ENCODE measurements at places on chromosomes 12 and 14.

GRCh38 chr14:50798048-50798421 lies 32.9 kb downstream of the NIN start:
- no peak for DNase-seq

DNA sequence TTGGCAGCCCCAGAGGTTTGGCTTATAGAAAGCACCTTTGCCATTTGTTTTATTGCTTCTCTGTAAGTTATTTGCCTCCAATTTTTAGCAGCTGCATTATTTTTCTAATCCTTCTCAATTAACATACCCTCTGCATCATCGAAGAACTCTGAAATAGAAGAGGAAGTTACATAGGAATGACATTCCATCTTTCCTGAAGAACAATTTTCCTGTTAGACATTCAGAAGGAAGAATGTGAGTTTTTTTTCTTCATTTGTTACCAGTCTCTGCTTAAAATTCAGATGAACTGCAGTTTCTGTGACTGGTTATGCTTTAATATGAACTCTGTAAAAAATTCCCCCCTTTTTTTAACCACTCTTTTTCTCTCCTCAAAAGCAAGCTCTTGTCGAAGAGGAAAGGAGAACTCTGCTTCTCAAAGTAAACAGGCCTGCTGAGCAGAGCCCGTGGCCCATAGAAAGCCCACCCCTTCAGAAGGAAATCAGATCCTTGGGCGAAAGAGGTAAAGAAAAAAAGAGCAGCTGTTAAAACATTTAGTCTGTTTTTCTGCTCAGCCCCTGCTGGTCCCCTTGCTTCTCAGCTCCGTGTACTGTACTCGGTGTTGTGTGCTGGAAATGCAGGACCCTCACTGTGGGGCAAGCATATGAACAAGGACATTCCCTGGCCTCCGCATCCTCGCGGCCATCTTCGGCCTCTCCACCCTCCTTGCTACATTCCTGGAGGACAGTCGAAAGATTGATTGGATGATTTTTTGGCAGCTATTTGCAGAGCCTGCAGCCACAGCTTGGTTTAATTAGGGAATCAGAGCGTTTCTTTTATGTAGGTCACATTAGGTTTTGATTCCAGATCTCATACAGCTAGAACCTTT lies 164.4 kb upstream of the LRIG3 start:
- no peak for DNase-seq

GRCh38 chr14:95174184-95174792 lies 17.0 kb upstream of the DICER1 start:
- no peak for DNase-seq

DNA sequence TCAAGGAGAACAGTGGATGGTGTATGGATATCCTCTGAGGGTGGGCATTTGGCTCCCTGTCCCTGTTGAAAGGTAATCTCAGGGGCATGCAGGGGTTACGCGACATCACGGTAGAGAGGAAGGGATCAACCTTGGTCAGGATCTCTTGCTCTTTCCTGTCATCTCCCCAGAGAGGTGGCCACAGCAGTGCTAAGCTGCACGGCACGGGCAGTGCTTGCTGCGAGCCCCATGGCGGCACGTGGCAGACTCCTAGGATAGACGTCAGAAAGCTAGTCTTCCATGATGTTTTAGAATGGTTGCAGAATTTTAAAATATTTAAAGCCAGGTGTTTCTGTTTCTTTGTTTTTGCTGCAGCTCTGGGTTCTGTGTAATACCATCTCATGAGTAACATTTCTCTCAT lies 41.0 kb downstream of the DYNC1H1 start:
- no peak for DNase-seq

GRCh38 chr12:47141459-47141858 lies 61.7 kb upstream of the AMIGO2 start:
- DNase-seq: no peak

DNA sequence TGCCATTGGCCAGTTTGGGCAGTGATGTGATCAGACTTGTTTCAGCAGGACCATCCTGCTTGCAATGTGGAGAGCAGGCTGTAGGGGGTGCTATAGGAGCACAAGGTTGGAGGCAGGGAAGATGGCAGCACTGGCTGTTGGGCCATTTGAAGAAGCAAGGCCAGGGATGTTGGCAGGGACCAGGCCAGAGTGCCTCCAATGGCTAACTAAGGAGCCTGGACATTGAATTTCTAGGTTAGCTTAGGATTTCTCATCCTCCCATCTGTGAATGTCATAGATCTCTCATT lies 23.5 kb downstream of the FGF23 start:
- no peak for DNase-seq

DNA sequence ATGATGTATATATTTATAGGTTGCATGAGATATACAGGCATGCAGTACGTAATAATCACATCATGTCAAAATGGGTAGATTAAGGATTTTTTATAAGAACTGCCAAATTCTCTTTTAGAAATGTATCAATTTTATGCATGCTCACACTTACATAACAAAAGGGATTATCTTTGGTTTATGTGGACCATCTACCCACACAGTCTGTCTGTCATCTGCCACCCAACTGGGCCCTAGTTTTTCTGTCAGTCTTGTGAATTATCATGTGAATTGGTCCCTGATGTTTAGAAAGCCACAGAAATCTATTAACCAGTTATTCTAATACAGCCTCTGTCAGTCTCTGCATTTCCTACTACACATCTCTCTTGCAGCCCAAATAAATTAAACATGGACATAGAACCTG lies 133.4 kb downstream of the ACSS3 start:
- DNase-seq: no peak

GRCh38 chr14:60092526-60092920 lies 800 bp downstream of the PCNX4 start:
- no peak for DNase-seq

GRCh38 chr12:129997239-129997638 lies 93.4 kb upstream of the TMEM132D start:
- DNase-seq: peak; percentile 29

- no peak for DNase-seq
Observed at GRCh38 chr14:53526200-53526599, 373.1 kb upstream of the DDHD1 start.

DNA sequence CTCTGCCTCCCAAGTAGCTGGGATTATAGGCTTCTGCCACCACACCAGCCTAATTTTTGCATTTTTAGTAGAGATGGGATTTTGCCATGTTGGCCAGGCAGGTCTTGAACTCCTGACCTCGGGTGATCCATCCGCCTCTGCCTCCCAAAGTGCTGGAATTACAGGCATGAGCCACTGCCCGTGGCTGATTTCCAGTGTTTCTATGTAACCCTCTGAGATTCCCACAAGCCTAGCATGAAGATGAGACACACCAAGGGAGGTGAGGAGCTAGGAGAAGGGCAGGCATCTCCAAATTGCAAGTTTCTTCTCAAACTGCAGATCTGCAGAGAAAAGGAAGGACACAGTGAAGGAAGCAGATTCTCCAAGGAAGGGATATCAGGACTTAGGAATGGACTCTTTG lies 125.0 kb downstream of the CACNA1C start:
- no peak for DNase-seq

DNA sequence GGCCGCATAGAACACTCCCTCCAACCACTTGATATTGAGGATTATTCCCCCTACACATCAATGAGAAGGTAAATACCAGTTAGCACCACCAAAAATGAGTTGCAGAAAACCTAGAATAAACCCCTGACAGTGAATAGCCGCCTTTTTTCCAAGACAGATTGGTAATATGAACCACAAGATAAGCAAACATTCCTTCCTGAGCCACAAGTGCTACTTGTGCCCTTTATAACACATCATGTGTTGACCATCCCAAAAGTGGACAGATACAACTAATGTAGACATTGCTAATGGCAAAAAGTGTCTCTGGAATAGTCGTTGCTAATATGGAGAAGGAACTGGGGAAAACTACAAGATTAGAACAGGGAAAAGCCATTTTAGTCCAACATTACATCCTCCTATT lies 17.2 kb downstream of the NOXRED1 start:
- DNase-seq: no peak

- DNase-seq: no peak
Observed at GRCh38 chr14:40218282-40218941, 786.2 kb upstream of the FBXO33 start.

DNA sequence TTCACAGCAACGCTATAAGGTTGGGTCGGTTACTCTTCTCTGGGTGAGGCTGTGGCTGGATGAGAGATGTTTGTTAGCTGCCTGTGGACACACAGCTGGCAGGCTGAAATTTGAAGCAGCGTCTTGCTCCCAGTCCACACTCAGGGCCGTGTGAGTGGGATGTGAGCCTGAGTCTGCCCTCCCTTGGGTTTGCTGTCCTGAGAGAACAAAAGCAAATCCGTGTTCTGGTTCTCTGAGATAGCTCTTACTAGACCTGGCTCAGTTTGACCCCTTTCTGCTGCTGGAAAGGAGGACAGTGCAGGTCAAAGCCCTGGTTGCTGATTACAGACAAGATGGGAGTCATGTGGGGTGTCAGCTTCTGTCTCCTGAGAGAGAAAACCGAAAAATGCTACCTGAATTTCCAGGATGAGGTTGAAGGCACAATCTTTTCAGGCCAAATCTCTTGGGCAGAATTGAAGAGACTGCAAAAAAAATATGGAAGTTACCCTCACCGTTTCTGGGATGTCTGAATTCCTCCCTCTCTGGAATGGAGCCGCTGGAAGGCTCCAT lies 270.8 kb downstream of the ZFP36L1 start:
- DNase-seq: peak; percentile 81

GRCh38 chr14:103597623-103598377 lies 31.2 kb upstream of the KLC1 start:
- DNase-seq: no peak

GRCh38 chr12:121626087-121626852 lies at the start of gene ORAI1:
TSS of gene ORAI1 (plus strand) at chr12:121626530.
- DNase-seq: no peak

DNA sequence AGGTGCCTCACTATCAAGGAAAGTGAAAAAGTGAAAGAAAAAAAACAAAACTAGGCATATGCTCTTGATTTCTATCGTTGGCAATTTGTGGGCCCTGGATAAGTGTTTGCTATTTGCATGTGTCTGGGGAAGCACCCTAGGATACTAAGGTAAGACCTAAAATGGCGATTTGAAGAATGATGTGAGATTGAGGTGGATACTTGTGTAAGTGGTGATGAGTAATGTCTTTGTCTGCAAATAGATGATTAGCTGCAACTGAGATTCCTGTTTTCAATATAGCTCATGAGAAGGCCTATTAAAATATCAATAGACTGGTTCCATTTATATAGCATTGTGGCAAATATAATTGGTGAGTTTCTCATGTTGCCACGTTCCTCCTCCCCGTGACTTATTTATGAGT lies 261.7 kb downstream of the NEDD1 start:
- DNase-seq: no peak

- DNase-seq: no peak
Observed at GRCh38 chr14:23382731-23383440, 6.0 kb downstream of the CMTM5 start.

GRCh38 chr12:28872654-28873268 lies 276.3 kb upstream of the FAR2 start:
- DNase-seq: no peak

DNA sequence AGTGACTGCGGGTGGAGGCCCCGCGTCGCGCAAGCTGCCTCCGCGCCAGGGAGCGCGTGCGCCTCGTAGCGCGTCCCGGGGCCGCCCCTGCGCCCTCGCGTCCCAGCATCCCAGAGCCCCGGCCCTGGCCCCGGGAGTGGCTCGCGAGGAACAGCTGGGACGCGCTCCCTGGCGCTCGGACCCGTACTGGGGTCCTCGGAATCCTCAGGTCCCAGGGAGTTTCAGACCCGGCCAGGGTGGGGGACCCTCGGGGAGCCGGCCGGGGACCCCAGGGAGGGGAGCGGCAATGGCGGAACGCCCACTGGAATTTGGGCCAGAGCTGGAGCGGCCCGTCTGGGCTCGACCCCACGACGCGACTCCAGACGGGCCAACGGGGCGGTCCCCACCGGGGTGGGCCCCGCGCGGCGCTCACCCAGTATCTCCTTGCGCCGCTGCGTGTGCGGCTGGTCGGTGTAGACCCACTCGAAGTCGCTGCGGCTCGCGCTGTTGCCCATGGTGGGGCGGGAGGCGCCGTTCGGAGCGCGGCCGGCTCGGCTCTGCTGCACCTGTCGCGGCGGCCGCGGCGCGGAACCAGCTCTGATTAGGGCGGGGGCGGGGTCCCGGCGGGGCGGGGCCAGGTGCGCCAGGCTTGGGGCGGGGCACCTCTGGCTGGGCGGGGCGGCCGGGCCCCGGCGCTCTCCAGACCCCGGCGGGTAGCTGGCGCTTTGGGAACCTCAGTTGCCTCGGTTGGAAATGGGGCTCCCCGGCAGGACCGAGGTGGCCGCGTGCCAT lies at the start of gene DEGS2:
DEGS2 (minus strand) TSS at position 552 of the 771 bp plus-strand sequence; CDS start at position 494, 58 bp downstream.
- no peak for DNase-seq

GRCh38 chr12:53450936-53451335 lies 966 bp upstream of the PCBP2 start:
- DNase-seq: no peak

GRCh38 chr14:105080161-105080560 lies 14.9 kb upstream of the GPR132 start:
- DNase-seq: no peak

DNA sequence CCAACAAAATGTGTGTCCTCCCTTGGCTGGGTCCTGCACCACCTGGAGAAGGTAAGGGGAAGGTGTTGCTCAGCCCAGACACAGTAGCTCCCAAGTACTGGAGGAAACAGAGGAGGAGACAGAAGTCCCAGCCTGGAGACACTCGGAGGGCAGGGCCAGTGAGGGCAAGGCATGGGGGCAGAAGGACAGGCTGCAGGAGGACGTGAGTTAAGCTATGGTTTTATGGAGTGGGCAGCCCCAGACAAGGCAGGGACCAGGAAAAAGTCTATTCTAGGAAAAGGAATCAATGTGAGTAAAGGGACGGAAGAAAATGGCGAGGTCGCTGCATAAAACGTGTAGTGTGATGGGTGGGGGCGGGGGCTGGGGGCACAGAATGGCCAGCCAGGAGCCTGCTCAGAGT lies 210.1 kb upstream of the DIO3 start:
- DNase-seq: no peak

DNA sequence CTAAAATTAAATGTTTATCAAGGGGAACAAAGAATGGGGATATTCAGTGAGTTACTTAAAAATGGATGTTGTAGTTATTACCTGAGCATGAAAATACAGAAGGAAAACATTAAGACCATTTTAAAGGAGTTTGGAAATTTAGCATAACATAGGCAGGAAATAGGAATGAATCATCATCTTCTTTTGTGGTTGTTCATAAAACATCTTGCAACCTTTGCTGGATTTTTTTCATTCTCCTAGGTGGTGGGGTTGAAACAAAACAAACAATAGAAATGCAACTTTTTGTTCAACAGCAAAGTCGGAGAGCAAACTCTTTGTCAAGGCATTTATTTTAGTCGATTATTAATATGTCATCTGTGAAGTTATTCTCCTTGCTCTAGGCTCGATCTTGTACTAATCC lies 275.1 kb downstream of the IPO8 start:
- DNase-seq: no peak

Measured in vagina (tissue), 2 donors.